ENCODE measurements at places on chromosomes 12 and 14. TPM values are rescaled to one million over a fixed set of nuclear protein-coding genes. Genes with fewer than 3 reads are reported as not detected.

DNA sequence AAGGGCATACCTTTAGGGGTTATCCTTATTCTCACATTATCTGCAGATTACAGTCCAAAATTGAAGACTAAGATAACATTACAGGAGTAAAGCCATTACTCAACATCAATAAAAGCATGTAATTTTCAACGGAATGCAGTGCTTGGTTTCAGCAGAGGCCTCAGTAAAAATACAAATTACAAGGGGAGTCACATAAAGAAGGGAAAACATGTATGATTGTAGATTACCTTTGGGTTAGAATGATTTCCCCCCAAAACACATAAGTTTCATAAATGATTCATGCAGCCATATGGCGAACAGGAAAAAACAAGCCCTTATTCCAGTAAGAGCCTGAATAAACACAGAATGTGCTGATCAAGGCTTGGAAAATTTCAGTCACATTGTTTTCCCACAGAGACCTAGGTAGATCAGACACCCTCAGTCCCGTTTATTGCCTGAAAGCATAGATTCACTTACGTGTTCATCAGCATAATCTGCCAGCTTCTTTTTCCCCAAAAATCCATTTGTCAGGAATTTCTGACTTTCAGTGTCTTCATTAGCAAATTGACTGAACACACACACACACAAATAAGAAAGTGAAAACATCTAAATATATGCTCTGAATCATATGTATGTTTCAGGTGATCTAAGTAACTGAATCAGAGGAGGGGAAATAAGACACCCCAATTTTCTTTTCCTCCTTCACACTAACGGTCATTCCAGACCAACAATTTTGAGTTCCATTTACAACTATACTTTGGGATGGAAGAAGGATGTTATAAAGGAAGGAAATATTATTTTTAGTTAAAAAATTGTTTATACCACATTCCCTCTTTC, 37.5 kb downstream of the SLC38A4 start:
- DNase-seq, result no peak

- no peak for DNase-seq
Measured at GRCh38 chr12:116534311-116535121, 24.7 kb upstream of the MAP1LC3B2 start.

Gene NRIP2
- not detected for total RNA-seq

Gene RNASE13
- total RNA-seq, result not detected

Gene RTN1
- 0.60 TPM for total RNA-seq

Gene SIX1
- not detected for total RNA-seq

- no peak for DNase-seq
Measured at GRCh38 chr14:88005050-88005481, at the start of gene GPR65. Gene GPR65 (plus strand): TSS chr14:88005135. CDS start chr14:88010848, 5,713 bp downstream.
